T-helper 2 cell (primary cell): ENCODE measurements at places on chromosomes 12 and 14.

DNA sequence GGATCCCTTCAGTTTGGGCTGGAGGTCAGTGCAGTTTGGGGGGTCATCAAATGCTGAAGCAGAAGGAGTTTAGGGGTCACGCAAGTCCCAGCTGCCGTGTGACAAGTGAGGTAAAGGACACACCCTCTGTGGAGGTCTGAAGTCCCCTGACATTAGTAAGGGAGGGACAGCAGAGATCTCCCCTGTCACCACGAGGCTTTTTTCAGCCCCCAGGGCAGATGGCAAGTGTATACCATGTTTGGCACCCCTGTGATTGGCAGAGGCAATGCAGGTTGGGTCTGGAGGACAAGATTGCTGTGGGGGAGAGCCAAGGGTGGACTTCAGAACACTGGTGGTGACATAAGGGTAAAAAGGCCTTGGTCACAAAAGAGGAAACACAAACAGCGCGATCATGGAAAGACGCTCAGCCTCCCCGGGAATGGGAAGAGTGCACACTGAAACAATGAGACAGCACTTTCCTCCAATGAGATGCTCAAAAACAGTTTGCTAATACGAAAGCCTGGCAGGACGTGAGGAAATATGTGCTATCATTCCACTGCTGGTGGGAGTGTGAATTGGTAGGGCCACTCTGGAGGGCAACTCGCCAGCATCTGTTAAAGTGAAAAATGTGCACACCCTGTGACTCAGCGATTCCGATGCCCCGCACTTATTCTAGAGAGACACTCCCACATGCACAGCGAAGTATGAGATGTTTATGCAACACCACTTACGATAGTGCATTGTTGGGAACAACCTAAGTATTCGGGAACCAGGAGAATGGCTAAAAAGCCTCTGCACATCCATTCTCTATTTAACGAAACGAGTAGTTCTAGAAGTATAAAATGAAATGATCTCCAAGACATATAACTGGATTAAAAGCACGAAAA lies 14.4 kb upstream of the CD27 start:
- no peak for DNase-seq

DNA sequence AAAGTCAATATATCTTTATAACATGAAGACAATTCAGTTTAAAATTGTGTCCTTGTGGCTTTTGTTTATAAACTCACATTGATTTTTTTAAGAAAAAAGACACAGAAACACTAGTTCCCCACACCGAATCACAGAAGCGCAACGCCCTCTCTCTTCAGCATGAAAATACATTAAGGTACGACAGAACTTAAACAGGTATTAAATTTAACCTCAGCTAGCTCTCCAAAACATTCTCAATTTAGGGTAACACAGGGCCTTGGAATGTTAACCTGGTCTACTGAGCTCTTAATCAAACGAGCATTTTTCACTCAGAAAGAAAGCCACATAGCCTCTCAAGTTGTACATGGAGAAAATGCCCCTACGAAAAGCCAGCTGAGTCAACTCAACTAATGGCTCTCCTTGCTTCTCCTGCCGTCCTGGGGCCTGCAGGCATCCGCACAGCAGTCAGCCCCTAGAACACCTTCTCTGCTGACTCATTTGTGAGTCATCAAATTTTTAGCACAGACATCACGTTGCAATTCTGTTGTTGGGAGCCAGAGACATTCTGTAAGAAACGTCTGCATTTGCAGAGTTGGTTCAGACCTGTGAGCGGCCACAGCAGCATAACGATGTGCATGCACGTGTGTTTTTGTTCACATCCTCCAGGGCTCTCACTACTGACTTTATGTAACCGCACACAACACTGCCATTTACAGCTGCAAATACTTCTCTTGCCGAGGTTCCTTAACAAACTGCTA lies 141.6 kb downstream of the ITPR2 start:
- no peak for DNase-seq

DNA sequence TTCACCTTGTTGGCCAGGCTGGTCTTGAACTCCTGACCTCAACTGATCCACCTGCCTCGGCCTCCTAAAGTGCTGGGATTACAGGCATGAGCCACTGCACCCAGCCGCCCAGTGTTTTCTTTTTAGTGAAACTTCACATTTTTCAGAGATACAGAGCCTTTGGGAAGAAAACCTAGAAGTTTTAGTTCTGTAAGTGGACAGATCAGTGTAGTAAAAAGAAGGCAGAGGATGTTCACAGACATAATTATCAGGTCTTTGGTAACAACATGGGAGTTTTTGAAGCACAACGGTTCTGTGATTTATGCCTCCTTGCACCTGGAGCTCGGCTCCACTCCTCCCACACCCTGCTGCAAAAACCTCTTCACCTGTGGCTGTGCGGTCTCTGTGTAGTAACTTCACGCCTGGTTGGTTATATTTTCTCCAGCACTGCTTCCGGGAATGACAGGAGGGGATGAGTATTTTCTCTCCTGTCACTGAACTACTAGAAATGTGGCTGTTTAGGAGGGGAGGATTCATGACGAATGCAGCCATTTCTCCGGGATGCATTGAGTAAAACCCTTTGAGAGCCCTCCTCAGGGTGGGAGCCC lies 67.0 kb downstream of the ARF6 start:
- peak; percentile 21 for DNase-seq

DNA sequence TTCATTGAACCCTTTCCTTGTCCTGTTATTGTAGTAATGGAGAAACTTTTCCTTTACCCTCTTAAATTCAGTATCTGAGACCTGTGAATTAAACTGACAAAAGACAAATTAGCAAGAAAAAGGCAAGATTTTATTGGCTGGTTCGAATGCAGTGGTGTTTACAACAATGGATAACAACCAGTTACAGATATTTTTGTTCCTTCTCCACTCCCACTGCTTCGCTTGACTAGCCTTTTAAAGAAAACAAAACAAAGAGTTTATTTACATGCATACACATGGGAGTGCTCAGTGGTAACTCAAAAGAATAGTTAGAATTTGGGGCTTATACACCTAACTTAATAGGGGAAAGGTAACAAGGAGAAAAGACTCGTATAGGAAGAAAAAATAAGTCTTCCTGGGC lies 37.0 kb upstream of the HECTD1 start:
- no peak for DNase-seq

DNA sequence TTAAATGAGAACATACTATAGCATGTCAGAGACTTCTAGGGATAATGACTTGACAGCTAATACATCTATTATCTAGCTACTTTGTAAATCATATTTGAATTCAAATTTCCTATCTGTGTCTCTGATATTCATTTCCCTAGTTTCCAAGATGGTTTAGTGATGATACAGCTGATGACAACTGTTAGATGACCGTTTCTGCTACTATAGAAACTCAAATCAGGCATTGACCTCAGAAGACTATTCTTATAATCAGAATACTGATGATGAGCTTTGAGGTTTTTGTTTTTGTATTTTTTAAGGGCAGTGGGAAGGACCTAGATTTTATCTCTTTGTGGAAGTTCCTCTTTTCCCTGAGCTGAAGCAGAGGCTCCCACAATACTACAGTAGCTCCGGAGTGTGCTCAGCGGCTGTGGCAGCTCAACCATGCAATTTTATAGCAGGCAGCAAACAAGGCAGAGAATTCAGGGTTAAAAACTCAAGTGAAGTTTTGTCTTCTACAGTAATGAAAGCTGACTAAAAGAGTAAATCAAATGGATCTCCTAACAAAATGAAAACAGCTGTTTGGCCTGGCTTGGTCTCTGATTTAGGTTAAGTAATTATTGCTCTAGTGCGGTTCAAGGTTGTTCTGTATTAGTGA lies 145.1 kb downstream of the SLC25A21 start:
- no peak for DNase-seq

DNA sequence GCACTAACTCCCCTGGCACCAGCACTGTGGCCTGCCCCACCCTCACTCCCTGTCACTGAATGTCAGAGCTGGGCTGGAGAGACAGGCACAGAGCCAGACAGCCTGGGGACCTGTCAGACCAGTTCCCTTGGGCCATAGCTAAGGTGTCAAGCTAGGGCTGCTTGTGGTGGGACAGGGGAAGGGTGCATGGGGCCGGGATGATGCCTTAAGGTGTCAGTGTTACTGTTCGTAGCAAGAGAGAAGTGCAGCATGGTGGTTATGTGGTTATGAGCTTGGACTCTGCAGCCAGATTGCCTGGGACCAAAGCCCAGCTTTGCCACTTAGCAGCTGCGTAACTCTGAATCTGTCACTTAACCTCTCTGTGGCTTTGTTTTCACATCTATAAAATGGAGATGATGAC lies 3.8 kb downstream of the RAPGEF3 start:
- no peak for DNase-seq

DNA sequence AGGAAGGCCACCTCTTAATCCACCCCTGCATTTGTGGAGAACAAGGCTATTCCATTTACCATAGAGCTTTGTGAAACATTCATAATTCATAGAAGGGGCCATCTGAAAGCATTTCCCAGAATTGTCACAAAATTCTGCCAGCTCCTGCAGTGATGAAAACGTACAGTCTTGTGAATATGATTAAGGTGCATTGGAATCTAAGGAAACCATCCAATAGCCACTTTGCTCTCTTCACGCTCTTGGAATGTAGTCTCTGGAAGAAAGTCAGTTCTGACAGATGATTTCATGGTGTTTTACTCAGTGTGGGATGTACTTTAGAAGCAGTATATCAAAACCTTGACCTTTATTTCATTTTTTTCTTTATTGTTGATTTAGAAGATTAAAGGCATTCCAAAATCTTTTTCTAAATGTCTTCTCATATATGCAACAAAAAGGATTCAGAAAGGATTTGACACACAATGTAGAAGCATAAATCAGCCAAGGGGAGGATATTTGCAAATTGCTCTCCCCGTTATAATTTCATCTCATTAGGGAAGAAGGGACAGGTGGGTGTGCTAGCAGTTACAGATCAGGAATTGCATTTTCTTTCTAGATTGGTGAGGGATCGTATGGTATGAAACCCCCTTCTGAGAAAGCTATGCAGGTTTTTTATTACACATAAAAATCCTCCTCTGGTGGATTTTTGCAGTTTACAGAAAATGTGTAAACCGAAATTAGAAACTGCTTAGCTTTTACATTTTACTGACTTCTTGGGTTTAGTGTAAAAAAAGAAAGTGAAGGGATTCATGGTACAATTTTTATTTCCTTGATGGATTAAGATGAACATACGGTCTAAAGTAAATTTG lies 390.2 kb downstream of the LRIG3 start:
- no peak for DNase-seq

GRCh38 chr12:78886719-78887407 lies 22.3 kb downstream of the SYT1 start:
- no peak for DNase-seq
